Suppressor macrophage (primary cell): ENCODE measurements at places on chromosomes 7 and 10.

DNA sequence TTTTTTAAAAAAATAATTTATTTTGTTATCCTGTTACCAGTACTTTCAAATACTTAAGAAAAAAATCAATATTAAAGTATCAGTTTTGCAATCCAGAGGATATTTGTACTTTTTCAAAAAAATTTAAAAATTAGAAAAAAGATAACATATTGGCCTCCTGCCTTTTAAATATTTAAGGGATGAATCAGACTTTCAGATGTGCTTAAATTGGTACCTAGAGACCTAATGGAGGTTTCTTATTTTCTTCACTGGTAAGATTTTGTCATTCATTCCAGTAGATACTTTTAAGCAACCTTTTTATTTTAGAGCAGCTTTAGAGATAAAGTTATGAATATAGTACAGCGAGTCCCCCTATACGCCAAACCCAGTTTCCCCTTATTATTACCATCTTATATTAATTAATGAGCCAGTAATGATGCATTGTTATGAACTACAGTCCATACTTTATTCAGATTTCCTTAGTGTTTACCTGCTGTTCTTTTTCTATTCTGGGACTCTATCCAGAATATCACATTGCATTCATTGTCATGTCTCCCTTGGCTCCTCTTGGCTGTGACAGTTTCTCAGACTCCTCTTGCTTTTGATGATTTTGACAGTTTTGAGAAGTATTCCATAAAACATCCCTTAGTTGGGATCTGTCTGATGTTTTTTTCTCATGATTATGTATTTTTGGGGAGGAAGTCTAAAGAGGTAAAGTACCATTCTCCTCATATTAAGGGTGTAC, 34.2 kb downstream of the BICC1 start:
- no peak for DNase-seq

DNA sequence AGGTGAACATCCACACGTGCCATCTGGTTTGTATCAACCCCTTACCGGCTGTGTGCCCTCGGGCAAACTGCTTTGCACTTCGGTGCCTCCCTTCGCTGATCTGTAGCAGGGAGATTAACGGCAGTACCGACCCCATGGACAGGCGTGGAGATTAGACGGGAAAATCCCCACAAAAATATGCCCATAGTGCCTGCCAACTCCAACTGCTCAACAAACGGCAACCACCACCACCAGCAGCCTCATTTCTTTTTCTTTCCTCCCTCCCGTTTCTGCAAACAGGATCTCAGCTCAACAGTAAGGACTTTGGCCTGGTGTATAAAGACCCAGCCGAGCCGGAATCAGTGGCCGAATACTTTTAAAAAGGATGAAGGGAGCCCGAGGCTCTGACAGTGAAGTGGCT, 31.0 kb downstream of the CHST15 start:
- DNase-seq = no peak

- DNase-seq = no peak
Measured at GRCh38 chr10:124904796-124905195, 37.1 kb upstream of the ZRANB1 start.

DNA sequence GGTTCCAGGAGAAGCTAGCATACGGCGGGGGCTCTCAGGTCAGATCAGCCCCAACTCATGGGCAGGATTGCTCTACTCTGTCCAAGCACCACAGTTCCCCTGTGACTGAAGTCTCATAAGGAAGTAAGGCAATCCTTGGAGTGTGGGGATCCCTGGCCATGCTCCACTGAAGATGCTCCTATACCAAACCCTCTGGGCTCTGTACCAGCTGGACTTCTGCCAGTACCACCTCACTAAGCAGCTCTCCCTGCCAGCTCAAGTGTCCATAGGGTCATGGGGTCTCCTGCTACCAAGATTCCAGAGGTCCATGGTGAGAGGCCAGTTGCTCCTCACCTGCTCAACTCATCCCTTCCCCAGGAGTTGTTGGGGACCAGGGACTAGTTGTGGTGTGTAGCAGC, 355.7 kb upstream of the STEAP1 start:
- DNase-seq = no peak

DNA sequence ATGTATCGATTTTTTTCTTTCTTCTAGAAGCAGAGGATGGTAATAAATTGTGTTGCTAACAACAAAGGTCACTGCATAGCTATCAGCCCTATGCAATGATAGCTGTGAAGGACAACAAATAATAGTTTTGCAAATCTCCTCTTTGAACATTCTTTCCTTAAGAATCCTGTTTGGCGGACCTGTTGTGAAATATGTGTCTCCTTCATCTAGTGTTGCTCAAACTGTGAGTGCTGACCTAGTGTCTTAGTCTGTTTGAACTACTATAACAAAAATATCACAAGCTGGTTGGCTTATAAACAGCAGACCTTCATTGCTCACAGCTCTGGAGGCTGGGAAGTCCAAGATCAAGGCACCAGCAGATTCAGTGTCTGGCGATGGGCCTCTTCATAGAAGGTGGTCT, 53.7 kb downstream of the CAV1 start:
- DNase-seq = no peak

- no peak for DNase-seq
Measured at GRCh38 chr7:140161047-140161446, 15.7 kb downstream of the KDM7A start.

DNA sequence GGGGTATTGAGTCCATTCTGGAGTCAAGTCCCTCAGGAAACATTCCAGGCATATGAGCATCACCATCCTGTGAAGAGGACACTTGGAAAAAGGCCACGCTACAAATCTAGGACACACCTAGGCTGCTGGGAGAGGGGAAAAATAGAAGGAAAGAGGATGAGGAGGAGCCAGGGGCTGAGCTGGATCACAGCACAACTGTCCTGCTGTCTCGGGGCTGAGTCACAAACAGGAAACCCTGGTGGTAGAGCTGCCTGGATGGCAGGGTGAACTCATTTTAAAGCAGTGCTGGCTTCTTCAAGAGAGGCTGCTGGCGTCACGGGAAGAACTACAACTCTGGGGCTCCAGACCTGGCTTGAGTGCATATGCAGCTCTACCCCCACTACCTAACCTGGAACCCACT, 151.5 kb downstream of the RNF216 start:
- peak; percentile 65 for DNase-seq

GRCh38 chr10:131212763-131213325, 98.7 kb downstream of the TCERG1L start:
- DNase-seq = no peak

GRCh38 chr7:36966039-36966438, 241.7 kb upstream of the AOAH start:
- DNase-seq = no peak

- DNase-seq = no peak
Measured at GRCh38 chr7:124208173-124208572, 175.3 kb upstream of the TMEM229A start.

DNA sequence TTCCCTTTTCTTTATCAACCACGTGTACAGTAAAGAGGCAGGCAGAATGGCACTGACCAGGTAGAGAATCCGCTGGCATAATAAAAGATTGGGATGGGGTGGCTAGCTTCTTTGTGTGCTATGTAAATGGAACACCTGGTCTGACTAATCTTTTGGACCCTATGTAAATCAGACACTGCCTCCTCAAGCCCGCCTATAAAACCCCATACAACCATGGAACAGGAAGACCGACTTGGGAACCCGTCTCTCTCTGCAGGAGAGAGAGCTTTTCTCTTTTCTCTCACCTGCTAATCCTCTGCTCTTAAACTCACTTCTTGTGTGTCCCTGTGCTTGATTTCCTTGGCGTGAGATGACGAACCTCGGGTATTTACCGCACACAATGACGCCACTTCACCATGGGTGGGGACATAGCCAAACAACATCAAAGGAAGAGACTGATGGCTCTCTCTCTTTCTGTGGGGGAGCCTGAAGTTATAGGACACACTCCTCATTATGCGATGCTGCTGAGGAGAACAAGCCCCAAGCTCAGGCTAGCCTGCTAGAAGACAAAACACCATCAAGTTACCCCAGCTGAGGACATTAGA, 94.2 kb downstream of the ARL5B start:
- no peak for DNase-seq

DNA sequence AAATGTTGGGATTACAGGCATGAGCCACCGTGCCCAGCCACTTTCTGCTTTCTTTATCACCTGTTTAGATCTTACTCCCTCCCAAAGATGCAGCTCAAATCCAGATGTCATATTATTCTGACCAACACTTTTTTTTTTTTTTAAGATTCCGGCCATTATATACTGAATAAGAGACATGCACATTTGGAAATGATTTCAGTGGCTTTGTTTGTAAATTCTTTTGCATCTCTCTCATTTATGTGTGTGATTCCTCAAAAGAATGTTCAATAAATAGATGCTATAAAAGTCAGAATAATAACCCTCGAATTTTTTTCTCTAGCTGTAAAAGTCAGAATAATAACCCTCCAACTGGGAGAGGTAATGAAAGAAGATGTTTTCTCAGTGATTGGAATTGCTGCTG, 25.4 kb downstream of the HECW1 start:
- no peak for DNase-seq

DNA sequence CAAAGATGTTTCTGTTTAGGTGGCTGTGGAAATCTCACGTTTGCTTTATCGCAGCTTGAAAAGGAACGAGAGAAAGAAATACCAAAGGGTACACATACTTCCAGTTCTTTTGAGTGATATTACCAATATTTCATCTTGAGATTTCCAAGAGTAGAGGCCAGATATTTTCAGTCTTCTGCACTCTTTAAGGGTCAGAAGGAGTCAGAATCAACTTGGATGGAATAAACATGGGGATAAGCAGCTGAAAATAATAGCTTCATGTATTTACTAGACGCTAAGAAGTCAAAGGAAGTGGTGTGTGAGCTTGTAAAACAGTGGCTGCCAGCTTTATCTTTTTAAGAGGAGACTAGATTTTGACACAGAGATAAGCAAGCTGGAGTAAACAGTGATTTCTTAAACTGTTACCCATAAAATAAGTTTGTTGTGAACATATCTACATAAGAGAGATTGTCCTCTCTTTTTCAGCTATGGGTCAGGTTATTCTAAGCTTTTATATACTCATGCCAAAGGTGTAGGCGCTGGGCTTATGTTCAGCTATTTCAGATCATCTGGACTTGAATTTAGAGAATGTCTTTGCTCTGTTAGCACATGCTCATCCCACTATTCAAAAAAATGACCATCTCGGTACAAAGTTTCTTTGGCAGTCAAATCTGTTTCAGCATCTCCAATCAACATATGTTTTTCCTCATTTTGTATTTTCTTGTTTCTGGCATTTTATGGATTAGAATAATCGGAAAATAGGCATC, 170.8 kb upstream of the TCF7L2 start:
- no peak for DNase-seq

- DNase-seq = peak; percentile 40
Measured at GRCh38 chr10:42783181-42783549, 570 bp downstream of the BMS1 start.
